Activated T-helper 2 cell treated with anti-CD3 and anti-CD28 coated beads, Interferon-gamma antibody, Interleukin-2, Interleukin-4, amounts not matched to agents 10 μg/mL and 5 μg/mL and 100 μg/mL, durations not matched to agents 14 hours and 24 hours and 36 hours (primary cell): ENCODE measurements at places on chromosomes 1 and 21. TPM values are rescaled to one million over a fixed set of nuclear protein-coding genes. Genes with fewer than 3 reads are reported as not detected.

DNA sequence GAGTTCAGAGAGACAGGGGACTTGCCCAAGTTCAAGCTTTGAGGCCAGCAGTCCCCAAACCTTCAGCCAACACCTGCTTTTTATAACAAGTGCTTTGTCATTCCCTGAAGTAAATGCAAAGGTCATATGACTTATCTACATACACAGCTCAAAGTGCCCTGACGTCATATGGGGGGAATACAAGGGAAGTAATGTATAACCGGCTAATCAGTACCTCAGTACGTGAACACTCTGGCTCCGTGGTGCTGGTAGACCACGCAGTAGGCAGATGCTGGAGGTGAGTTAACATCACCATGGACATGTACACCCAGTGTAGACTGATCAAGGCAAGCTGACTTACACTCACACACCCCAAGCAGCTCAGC, 60.0 kb downstream of the BACE2 start:
- no peaks in the 10 kb centered on the region for H3K36me3 ChIP-seq
- no peak overlapping the region for H3K4me3 ChIP-seq
- no peak for DNase-seq
- H3K27ac ChIP-seq: no peak overlapping the region
- no peaks in the 10 kb centered on the region for H3K27me3 ChIP-seq
- H3K4me1 ChIP-seq: no peaks in the 10 kb centered on the region

DNA sequence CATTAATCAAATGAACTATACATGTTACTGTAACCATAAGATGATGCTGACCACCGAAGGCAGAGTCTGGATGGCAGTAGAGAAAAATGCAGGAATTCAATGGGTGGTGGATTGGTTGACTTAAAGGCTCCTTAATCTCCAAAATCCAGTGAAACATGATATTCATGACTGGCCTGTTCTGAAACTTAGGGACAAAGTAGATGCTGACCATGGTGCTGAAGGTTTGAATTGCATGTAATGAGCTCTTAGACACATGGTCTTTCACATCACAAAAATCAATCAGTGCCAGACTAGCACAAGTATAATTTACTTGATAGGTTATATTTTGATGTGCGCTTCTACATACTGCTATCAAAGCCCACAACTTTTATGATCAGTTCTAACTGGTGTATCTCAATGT, 30.9 kb upstream of the NTMT2 start:
- H3K4me1 ChIP-seq: no peaks in the 10 kb centered on the region
- H3K4me3 ChIP-seq: no peak overlapping the region
- H3K36me3 ChIP-seq: no peaks in the 10 kb centered on the region
- H3K27ac ChIP-seq: no peak overlapping the region
- H3K27me3 ChIP-seq: no peaks in the 10 kb centered on the region

The HOOK1 gene
- total RNA-seq: 0.90 and 1.4 TPM in 2 replicates

DNA sequence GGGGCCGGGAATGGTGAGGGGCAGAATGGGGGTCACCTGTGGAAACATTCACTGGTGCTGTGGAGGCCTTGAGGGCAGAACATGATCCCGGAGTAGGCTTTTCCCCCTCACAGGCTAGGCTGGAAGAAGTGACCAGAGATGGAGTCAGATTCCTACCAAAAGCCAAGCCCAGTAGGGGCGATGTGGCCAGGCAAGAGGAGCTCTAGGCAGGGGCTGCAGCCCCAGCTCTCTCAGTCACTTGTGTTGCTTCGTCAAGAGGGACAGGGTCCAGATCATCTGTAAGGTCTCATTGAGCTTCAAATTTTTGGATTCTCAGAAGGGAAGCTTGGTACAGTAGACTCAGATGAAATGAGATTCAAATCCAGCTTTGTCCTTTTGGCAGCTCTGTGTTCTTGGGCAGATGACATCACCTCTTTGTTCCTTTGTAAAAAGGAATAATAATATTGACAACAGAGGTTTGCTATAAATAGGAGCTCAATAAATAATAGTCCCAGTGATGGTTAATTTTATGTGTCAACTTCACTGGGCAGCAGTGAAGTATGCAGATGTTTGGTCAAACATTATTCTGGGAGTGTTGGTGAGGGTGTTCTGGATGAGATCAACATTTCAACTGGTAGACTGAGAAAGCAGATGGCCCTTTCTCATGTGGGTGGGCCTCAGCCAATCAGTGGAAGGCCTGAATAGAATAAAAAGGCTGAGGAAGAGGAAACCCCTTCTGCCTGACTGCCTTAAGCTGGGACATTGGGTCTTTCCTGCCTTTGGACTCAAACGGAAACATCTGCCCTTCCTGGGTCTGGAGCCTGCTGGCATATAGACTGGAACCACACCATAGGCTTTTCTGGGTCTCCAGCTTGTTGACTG, 324.7 kb upstream of the USP24 start:
- no peaks in the 10 kb centered on the region for H3K4me1 ChIP-seq
- H3K36me3 ChIP-seq: no peaks in the 10 kb centered on the region
- no peak overlapping the region for H3K4me3 ChIP-seq
- H3K27me3 ChIP-seq: no peaks in the 10 kb centered on the region

GRCh38 chr1:28604411-28604810, 12.3 kb downstream of the RAB42 start:
- DNase-seq: no peak
- H3K27me3 ChIP-seq: no peaks in the 10 kb centered on the region
- H3K4me3 ChIP-seq: no peak overlapping the region
- H3K4me1 ChIP-seq: peaks cover 12% of the 10 kb centered on the region

The SPATA17 gene
- not detected in 2 replicates for total RNA-seq

The TNFRSF9 gene
- total RNA-seq: 112 and 115 TPM in 2 replicates

The KCNJ9 gene
- not detected in 2 replicates for total RNA-seq

GRCh38 chr1:111320066-111320879, 29.6 kb downstream of the CHIA start:
- no peak overlapping the region for H3K27ac ChIP-seq
- DNase-seq: no peak
- no peak overlapping the region for H3K4me3 ChIP-seq
- H3K4me1 ChIP-seq: peaks cover 5% of the 10 kb centered on the region
- no peaks in the 10 kb centered on the region for H3K36me3 ChIP-seq
- peaks cover 9% of the 10 kb centered on the region for H3K27me3 ChIP-seq

The PSRC1 gene
- 7.8 and 9.5 TPM in 2 replicates for total RNA-seq

The VWA1 gene
- total RNA-seq: 4.0 and 4.7 TPM in 2 replicates
